ENCODE measurements at places on chromosomes 13 and 19. TPM values are rescaled to one million over a fixed set of nuclear protein-coding genes. Genes with fewer than 3 reads are reported as not detected.
A peak's percentile ranks its signal among the peaks of the same experiment; 100 is the strongest.

- DNase-seq = peak; percentile 91
Observed at GRCh38 chr19:31586282-31586681, 237.0 kb upstream of the TSHZ3 start.

- DNase-seq = peak; percentile 10
Observed at GRCh38 chr19:18817574-18817973, 14.2 kb upstream of the UPF1 start.

- no peak for DNase-seq
Observed at GRCh38 chr13:114148521-114148855, 16.1 kb upstream of the RASA3 start.

GRCh38 chr13:38880397-38880796 is 110.2 kb downstream of the STOML3 start:
- DNase-seq = no peak

DNA sequence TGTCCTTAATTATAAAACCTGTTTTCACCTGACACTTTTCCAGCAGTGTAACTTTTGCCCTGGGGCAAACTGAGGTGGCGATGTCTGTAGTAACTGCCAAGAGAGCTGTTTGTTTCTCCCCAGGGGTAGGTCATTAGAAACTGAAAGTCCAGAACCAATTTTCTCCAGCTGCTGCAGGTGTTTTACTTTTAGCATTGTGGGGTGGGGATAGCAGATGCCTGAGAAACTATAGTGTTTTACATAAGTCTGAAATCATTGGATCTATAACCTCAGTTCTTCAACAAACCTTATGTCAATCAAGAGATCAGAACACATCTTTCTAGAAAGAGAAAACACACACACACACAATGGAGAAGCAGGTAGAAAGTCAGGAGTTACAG is 92.7 kb downstream of the LHFPL6 start:
- no peak for DNase-seq

The LILRA6 gene
- not detected for total RNA-seq

The SPACA4 gene
- total RNA-seq = not detected

The SERPINE3 gene
- not detected for total RNA-seq

The DHPS gene
- total RNA-seq = 45.7 TPM

The ZNF837 gene
- total RNA-seq = 2.9 TPM

- DNase-seq = no peak
Observed at GRCh38 chr19:11971041-11971440, 6.2 kb downstream of the ZNF763 start.

All from fibroblast of villous mesenchyme (primary cell).